Fibroblast of lung (primary cell): ENCODE measurements at places on chromosomes 12 and 14. TPM values are rescaled to one million over a fixed set of nuclear protein-coding genes. Genes with fewer than 3 reads are reported as not detected.

The PCED1B gene
- 0.26 and 0.33 TPM in 2 replicates for total RNA-seq

The STON2 gene
- 34.9 and 52.5 TPM in 2 replicates for total RNA-seq

The ENDOU gene
- 0.17 TPM in 1 of 2 replicates, not detected in the other for total RNA-seq

The TTC9 gene
- 1.3 and 4.3 TPM in 2 replicates for total RNA-seq

The ACOT4 gene
- 0.51 and 1.7 TPM in 2 replicates for total RNA-seq

The IFI27 gene
- total RNA-seq, result 7.9 and 11.6 TPM in 2 replicates

The GPR137C gene
- 0.50 and 0.51 TPM in 2 replicates for total RNA-seq

The REM2 gene
- total RNA-seq, result 0.17 and 0.26 TPM in 2 replicates

The PPP1R3E gene
- total RNA-seq, result 2.6 TPM in 2 replicates

The KRT74 gene
- not detected in 2 replicates for total RNA-seq

The C12orf50 gene
- under 0.01 TPM in 1 of 2 replicates, not detected in the other for total RNA-seq

The AVPR1A gene
- total RNA-seq, result not detected in 2 replicates

The HEBP1 gene
- total RNA-seq, result 23.6 and 33.7 TPM in 2 replicates

The MANSC1 gene
- total RNA-seq, result 1.3 and 1.8 TPM in 2 replicates

The CCDC177 gene
- not detected in 2 replicates for total RNA-seq

The RNFT2 gene
- 2.3 and 3.1 TPM in 2 replicates for total RNA-seq

The TSPAN8 gene
- total RNA-seq, result under 0.01 and 0.17 TPM in 2 replicates

The TGM1 gene
- total RNA-seq, result 0.51 and 0.83 TPM in 2 replicates

The MYG1 gene
- total RNA-seq, result 52.0 and 55.7 TPM in 2 replicates

The FGF6 gene
- not detected in 2 replicates for total RNA-seq

The ATF7 gene
- 7.4 and 11.4 TPM in 2 replicates for total RNA-seq

The MUCL1 gene
- total RNA-seq, result not detected in 2 replicates

The APOLD1 gene
- total RNA-seq, result 1.5 and 3.1 TPM in 2 replicates

The DENND5B gene
- total RNA-seq, result 3.6 and 5.3 TPM in 2 replicates

The GOLGA3 gene
- total RNA-seq, result 109 and 133 TPM in 2 replicates

The HDAC7 gene
- 23.6 and 28.1 TPM in 2 replicates for total RNA-seq

The VDR gene
- 9.8 and 16.2 TPM in 2 replicates for total RNA-seq

The KCNJ8 gene
- total RNA-seq, result 7.4 and 13.2 TPM in 2 replicates

The LRTM2 gene
- total RNA-seq, result not detected in 2 replicates

The KCNC2 gene
- not detected in 2 replicates for total RNA-seq

The CHGA gene
- total RNA-seq, result not detected in 2 replicates

The COCH gene
- 0.33 and 0.51 TPM in 2 replicates for total RNA-seq

The ATP5F1B gene
- total RNA-seq, result 376 and 613 TPM in 2 replicates

The NINJ2 gene
- total RNA-seq, result 0.66 and 1.3 TPM in 2 replicates

The PLA2G1B gene
- total RNA-seq, result 0.51 TPM in 1 of 2 replicates, not detected in the other

The RBP5 gene
- total RNA-seq, result 0.26 TPM in 1 of 2 replicates, not detected in the other

The SCFD1 gene
- total RNA-seq, result 91.9 and 129 TPM in 2 replicates

The GPRC5A gene
- total RNA-seq, result 2.3 and 4.8 TPM in 2 replicates

The OTOGL gene
- under 0.01 and 0.17 TPM in 2 replicates for total RNA-seq

The CYP46A1 gene
- under 0.01 and 0.33 TPM in 2 replicates for total RNA-seq

The TSPAN19 gene
- not detected in 2 replicates for total RNA-seq
